ENCODE measurements at places on chromosomes 5 and 9.

GRCh38 chr9:110626101-110626829 is 42.3 kb upstream of the MUSK start:
- no peak for DNase-seq

DNA sequence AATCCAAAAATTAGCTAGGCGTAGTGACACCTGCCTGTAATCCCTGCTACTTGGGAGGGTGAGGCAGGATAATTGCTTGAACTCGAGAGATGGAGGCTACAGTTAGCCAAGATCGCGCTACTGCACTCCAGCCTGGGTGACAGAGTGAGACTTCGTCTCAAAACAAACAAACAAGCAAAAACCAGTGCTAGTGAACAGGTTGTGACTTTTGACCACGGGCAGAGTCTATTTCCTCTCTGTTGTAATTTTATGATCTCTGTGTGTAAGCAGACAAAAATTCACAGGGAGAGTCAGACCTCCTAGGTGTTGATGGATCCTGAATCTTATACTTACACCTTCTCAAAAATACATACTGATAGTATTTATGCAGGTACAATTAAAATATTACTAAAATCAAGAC is 65.8 kb downstream of the SPEF2 start:
- no peak for DNase-seq

- DNase-seq, result no peak
Measured at GRCh38 chr5:158754018-158754514, 345.6 kb downstream of the EBF1 start.

DNA sequence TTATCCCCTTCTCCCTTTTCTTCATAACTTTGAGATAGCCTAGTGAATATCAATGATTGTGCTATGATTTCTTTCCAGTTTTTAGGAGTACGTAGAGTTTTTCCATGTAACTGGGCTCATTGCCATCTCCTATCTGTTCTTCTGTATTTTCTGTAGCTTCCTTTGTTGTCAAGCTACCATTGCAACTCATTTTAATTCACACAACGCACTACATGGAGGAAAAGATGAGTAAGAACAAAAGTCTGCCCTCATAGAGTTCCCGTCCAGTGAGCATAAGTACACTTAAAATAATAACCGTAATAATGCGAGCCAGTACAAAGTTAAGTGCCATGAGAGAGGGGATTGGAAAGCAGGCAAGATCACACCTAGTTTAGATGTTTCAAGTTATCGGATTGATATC is 177.7 kb downstream of the PAM start:
- no peak for DNase-seq

- DNase-seq, result no peak
Measured at GRCh38 chr5:77258652-77259051, 48.2 kb downstream of the PDE8B start.

DNA sequence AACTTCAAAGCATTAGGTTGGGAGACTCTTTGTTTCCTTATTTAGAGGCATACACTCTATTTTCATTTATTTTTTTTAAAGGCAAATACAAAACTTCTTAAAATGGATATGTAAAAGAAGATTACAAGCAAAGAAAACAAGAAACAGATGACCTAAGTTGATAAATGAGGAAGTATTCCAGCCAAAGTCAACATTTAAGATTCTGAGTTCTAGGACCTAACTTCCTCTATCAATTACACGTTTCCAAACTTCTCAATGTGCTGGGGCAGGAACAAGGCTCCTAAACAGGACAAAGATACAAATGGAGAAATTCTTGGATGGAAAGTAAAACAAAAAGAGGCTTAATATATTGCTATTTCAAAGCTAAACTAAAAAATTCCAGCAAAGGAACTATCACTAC is 89.5 kb downstream of the TLE1 start:
- DNase-seq, result no peak
